Occipital lobe (tissue), 3 donors: ENCODE measurements at places on chromosomes 16 and 17. TPM values are rescaled to one million over a fixed set of nuclear protein-coding genes. Genes with fewer than 3 reads are reported as not detected.

The TMC5 gene
- not detected for total RNA-seq

DNA sequence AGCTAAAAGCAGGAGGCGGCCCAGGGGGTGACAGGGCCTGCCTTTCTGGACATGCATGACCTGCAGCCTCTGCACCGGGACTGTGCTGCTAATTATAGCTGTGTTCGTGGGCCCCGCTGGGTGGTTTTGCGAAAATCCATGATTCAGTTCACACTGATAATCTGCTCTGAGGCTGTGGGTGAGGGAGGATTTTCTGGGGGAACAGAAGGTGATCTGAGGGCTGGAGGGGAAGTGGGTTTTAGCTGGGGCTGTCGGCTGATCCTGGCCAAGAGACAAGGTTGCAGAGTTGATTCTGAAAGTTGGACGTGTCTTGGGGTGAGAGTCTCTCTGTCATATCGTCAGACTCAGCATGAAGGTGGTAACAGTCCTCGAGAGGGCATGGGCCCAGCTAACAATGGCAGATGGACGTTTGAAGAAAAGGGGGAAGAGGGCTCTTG lies 187.5 kb upstream of the ZNF469 start:
- no peak for DNase-seq

The TMEM235 gene
- not detected for total RNA-seq

GRCh38 chr17:76866774-76867577 lies 1.2 kb upstream of the MGAT5B start:
- no peak for DNase-seq

The CALB2 gene
- total RNA-seq: 9.2 TPM

The CCT6B gene
- total RNA-seq: 2.3 TPM

DNA sequence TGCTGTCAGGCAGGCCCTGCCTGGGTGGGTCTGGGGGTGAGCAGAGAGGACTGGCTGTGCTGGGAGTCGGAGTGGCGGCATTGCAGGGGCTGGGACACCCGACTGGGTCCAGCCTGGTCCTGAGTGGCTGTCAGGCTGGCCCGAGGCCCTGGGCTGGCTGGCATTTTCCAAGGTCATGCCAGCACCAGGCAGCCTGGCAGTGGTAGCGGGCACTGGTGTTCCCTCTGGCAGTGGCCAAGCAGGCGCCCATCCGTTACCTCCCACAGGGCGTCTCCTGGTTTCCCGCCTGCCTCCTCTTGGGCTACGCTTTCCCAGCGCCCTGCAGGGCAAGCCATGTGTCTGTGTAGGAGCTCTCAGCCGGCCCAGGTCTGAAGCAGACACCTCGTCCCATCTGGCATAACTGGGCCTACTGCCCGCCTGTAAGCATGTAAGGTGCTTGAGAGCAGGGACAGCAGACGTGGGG lies 5.7 kb upstream of the PKMYT1 start:
- no peak for DNase-seq

- no peak for DNase-seq
Measured at GRCh38 chr17:51995797-51996403, 162.6 kb downstream of the CA10 start.

The ZNF287 gene
- total RNA-seq: 34.9 TPM

The BRIP1 gene
- total RNA-seq: 5.8 TPM

DNA sequence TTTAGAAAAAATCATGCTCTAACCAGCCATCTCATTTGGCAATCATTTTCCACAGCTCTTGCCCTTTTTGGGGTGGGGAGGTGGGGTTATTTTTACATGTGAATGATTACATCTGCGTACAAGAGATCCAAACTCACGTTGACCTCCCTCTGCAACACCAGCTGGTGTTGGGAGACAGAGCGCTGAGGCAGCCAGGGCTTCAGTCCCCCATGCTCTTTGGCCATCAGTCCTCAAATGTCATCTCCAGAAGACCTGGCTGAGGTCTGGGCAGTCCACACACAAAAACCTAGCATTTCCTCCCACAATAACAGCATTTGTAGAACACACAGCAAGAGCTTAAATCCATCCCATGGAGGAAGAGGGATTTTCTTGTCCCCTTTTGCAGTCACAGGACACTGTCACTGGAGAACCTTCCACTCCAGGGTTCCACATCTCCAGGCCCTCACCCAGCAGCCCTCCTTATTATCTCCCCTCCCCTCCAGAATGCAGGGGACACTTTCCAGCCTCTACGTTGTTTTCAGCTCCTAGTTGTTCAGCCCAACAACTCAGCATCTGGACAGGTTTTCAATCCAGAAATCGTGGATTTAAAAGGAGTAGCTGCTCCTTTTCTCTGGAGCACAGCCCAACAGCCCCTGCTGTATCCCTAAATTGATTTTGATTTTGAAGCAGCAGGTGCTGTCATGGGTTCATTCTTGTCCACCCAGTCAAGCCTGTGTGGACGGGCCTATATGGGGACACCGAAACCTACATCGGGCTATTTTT lies 21.1 kb downstream of the MEOX1 start:
- DNase-seq: no peak

DNA sequence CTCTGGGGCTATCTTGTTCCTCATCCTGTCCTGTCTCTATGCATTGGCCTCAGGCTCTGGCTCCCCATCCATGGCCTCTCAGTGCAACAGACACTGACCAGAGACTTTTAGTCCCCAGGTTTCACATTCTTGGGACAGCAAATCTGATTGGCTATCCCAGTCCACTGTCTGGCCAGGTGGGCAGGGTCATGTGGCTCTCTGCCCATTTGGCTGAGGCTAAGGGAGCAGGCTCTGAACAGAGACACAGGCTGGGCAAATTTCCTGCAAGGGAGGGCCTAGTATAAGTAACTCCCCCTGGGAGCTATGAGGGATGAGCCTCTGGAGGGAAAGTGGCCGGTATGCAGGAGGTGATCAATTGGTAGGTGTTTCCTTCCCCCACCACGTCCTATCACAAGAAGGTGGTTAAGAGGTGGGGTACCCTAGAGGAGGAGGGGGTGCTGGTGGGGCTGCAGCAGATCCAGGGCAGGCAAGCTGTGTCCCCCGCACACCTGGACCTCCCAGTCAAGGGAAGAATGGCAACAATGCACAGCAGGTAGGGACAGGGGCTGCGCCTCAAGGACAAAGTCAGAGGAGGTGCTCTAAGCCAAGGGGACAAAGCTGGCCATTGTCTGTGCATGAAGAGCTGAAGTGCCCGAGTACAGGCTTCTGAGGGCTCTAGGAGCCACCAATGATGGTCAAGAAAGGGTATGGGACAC lies 13.2 kb downstream of the XYLT2 start:
- DNase-seq: no peak

- DNase-seq: no peak
Measured at GRCh38 chr17:28811651-28812090, 30.9 kb downstream of the FAM222B start.

GRCh38 chr16:30398661-30399434 lies 3.6 kb downstream of the ZNF48 start:
- no peak for DNase-seq

DNA sequence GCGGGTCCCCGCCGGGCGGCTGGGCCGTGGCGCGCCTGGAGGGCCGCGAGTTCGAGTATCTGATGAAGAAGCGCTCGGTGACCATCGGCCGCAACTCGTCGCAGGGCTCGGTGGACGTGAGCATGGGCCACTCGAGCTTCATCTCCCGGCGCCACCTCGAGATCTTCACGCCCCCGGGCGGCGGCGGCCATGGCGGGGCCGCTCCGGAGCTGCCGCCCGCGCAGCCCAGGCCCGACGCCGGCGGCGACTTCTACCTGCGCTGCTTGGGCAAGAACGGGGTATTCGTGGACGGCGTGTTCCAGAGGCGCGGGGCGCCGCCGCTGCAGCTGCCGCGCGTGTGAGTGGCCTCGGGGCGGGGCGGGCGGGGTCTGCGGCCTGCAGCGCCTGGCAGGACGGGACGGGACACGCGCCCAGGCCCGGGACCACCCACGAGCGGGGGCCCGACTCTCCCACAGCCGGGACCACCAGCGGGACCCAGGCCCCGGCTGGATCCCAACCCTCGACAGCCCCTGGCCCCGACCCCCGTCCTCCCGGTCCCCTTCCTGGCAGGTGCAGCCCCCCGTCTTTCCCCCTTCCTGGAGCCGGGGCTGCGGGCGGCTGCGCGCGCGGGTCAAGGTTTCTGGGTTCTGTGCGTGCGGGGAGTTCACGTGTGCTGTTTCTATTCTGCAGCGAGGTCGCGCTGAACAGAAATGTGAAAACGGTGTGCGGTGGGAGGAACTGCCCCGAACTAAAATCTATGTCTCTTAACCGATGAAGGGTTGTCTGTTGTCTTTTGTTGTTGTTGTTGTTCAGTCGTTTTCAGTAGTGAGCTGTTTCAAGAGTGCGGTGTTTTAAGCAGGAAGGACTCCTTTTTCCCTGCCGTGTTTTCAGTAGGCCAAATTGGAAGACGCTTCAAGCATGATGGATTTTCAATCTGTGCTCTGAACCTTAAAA lies 705 bp downstream of the FOXK2 start:
- DNase-seq: no peak

The FBXW10B gene
- 1.1 TPM for total RNA-seq

The PMFBP1 gene
- 2.5 TPM for total RNA-seq

GRCh38 chr16:74070237-74070636 lies 226.4 kb upstream of the PSMD7 start:
- no peak for DNase-seq

The CNGB1 gene
- not detected for total RNA-seq

The DLX3 gene
- not detected for total RNA-seq

The RBFOX1 gene
- total RNA-seq: 78.0 TPM

GRCh38 chr16:30349675-30350074 lies 5.4 kb downstream of the CD2BP2 start:
- DNase-seq: no peak

DNA sequence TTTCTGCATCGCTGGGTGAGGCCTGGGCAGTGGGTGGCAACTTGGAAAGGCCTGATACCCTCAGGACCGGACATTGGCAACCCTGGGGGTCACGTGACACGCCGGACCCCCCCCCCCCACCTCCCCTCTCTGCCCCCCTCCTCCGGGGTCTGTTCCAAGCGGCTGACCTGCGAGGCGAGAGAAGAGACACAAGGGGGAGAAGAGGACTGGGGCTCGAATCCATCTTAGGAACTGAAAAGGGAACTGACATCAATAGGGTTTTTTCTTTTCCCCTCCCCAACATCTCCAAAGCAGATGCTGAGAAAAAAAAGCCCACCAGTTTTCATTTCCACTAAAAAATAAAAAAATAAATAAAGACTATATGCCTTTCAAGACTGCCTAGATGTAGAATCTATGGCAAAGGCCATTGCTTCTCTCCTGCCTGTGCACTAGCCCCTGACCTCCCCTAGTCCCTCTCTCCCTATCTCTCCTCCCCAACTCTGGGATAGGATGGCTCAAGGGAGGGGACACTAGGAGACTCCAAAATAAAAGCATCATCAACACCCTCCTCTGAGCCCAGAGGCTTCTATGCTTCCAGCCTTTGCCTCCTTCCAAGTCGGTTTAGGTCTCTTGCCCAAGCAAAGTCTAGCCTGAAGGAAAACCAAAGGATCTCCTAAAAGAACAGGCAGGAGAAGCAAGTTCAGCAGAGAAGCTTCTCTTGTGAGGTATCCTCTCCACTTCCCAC lies 7.7 kb upstream of the HOXB2 start:
- no peak for DNase-seq

DNA sequence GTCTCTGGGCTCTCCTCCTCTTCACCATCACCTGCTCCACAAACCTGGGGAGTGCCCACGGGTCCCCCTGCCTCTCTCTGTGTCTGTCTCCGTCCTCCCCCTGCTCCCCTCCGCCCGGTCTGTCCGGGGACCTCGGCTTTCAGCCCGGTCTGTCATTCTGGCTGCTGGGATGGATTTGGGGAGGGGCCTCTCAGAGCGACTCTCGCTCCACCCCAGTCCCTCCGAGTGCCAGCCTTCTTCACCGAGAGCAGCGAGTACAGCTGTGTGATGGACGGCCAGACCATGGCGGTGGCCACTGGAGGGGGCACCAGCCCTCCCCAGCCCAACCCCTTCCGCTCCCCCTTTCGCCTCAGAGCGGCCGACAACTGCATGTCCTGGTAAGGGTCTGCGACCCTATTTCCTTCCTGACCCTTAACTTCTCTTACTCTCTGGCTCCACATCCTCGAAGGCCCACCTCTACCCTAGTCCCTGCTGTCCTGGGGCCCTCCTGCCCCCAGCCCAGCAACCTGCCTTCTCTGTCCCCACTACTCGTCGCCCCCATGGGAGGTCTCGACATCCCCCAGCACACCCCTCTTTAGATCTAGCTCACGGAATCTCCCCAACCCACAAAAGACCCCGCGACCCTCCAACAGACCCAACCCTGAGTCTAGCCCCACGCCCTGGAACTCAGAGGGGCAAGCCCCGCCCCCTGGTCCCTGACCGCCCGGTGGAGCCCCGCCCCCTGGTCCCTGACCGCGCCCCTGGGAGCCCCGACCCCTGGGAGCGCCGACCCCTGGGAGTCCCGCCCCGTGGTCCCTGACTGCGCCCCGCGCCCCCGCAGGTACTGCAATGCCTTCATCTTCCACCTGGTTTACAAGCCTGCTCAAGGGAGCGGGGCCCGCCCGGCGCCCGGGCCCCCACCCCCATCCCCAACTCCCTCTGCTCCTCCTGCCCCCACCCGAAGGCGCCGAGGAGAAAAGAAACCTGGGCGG lies 5.6 kb upstream of the CXCL16 start:
- DNase-seq: no peak

The PROCA1 gene
- total RNA-seq: 3.3 TPM

The ABCA3 gene
- total RNA-seq: 34.8 TPM

DNA sequence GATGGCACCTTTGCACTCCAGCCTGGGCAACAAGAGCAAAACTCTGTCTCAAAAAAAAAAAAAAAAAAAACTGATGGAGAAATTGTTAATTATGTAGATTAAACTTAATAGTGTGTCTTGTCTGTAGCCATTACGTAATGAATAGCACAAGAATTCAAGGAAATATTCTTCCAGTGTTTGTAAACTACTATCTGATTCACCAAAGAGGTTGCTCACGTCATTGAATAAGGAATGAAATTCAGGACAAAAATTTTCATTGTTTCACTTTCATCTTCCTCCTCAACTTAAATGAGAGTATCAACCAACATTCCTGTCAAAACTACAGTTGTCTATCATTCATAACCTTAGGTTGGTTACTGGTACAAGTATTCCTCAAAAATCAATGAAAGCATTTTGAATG lies 30.7 kb upstream of the MYO18A start:
- no peak for DNase-seq

GRCh38 chr16:70589998-70590471 lies 56.3 kb upstream of the IL34 start:
- no peak for DNase-seq

- DNase-seq: no peak
Measured at GRCh38 chr17:74571621-74572270, 4.4 kb upstream of the CD300H start.

DNA sequence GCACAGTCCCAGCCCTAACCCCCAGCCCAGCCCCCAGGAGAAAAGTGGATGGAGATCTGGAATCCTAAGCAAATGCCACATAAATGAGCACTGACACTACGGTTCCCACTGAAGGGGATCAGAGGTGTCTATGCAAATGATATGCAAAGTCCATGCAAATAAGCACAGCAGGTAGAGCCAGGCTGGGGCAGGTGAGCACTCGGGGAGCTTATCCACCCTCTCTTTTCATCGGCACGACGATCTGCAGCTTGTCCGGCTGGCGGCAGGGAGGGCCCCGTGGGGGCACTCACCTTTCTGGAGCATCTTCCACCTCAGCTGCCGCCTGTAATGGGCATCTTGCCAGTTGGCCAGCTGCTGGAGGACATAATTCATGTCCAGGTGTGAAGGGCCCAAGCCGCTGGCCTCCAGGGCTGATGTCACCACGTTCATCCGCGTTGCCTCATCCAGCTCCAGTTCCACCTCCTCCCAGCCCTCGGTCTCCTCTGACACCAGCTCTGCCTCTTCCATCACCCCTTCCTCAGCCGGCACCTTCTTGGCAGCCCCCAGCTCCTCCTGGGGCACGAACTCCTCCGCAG lies 9.9 kb downstream of the HAP1 start:
- DNase-seq: no peak

The ABCA5 gene
- total RNA-seq: 72.1 TPM

GRCh38 chr17:45123930-45124796 lies 8.2 kb downstream of the PLCD3 start:
- DNase-seq: no peak

The SYNRG gene
- total RNA-seq: 24.5 TPM

The SOX8 gene
- 20.1 TPM for total RNA-seq
